Stimulated activated CD4-positive, alpha-beta T cell treated with anti-CD3 and anti-CD28 coated beads, Interleukin-1b, Interleukin-23, amount 100 ng/mL, for 24 hours (primary cell): ENCODE measurements at places on chromosomes 6 and 20.

GRCh38 chr20:52348434-52348833, 156.9 kb upstream of the ZFP64 start:
- no peak for DNase-seq

GRCh38 chr6:89489078-89489477, 56.1 kb downstream of the ANKRD6 start:
- no peak for DNase-seq

DNA sequence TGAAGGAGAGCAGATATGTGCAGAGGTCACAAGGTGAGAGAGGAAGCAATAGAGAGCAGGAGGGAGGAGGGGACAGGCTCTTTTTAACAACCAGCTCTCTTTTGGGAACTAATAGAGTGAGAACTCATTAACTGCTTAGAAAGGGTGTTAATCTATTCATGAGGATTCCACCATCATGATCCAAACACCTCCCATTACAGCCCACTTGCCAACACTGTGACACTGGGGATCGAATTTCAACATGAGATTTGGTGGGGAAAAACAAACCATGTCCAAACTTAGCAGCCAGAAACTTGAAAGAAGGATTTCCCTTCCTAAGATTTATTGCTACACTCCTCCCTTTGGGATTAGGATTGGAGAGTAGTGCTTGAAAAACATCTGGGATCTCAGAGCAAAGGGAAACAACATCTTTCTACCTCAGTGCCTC, 135.5 kb upstream of the PLCB4 start:
- DNase-seq: no peak

DNA sequence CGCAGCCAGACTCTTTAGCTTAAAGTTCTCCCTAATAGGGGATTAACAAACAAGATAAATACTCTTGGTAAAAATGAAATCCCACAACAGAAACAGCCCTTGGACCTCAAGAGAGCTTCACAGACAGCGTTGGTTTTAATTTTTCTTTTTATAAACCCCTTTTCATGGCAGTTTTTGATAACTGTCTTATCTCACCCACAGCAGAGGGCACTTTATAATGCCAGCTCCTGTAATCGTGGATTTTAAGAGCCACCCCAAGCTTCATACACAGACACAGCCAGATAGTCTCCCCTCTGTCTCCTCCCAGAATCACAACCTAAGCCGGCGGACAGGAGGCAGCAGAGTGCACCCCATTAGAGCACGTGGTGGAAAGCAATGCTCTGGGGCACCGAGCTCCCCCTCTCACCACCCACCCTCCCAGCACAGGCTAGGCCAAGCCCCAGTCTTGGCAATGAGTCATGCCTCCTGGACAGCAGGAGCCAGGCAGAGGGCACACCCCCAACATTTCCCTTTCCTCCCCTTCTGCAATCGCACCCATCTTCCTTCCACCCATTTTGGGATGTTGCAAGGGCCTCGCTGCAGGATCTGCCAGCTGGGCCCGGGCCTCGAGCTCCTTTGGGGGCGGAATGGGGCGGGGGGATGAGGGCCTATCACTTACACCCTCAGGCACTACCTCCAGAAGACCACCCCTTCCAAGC, 2.4 kb downstream of the JAG1 start:
- DNase-seq: no peak

GRCh38 chr20:37452236-37452635, 68.8 kb upstream of the NNAT start:
- DNase-seq: no peak

DNA sequence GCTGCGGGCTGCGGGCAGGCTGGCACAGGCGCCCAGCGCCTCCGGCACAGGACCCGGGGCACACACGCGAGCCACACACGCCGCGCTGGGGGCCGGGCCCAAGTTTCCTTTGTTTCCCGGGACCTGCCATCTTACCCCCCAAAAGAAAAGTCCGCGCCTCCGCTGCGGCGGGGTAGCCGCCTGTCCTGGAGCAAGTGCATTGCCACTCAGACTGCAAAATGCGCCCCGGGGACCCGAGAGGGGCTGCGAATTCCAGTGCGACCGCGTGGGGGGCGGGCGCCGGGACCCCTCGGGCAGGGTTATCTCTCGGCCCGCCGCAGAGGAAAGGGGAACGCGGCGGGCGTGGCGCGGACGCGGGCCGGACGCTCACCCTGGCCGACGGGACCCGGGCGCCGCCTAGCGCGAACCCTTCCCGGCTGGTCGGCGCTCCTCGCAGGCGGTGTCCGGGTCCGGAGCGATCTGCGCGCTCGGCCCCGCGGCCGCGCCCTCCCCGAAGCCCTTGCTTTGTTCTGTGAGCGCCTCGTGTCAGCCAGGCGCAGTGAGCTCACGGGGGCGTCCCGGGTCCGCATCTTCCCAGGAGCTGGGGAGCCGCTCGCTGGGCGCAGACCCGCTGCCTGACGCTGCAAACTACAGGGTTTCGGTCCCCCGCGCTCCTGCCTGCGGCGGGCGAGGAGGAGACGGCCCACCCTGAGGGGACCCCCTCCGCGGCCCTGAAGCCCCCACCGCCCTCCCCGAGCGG, 639 bp upstream of the CD24 start:
- DNase-seq: no peak

GRCh38 chr6:30747902-30748769, 3.8 kb upstream of the IER3 start:
- DNase-seq: no peak

DNA sequence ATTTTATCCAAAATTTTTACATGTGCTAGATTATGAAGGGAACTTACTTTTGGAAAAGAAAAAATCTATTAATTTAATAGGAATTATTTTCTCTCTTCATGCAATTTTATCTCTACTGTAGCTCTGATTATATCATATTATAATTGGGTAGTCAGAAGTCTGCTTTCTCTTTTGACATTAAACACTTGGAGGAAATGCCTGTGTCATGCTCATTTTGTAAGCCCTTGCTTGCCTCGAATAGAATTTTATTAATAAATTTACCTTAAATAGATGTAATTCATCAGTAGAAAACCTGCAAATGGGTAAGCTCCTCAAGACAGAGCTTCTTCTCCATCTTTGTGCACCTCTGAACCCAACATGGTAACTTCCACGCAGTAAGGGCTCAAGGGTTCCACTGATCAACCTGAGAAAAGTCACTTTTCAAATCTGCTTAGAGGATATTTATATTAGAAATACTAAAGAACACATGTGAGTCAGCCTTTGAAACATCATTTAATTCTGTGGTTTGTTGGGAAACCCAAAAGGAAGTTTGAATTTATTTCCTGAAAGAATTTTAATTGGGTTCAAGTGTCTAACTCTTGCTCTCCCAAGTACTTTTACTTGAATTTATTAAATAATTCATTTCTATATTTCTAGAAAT, 266.0 kb downstream of the ALDH8A1 start:
- no peak for DNase-seq

DNA sequence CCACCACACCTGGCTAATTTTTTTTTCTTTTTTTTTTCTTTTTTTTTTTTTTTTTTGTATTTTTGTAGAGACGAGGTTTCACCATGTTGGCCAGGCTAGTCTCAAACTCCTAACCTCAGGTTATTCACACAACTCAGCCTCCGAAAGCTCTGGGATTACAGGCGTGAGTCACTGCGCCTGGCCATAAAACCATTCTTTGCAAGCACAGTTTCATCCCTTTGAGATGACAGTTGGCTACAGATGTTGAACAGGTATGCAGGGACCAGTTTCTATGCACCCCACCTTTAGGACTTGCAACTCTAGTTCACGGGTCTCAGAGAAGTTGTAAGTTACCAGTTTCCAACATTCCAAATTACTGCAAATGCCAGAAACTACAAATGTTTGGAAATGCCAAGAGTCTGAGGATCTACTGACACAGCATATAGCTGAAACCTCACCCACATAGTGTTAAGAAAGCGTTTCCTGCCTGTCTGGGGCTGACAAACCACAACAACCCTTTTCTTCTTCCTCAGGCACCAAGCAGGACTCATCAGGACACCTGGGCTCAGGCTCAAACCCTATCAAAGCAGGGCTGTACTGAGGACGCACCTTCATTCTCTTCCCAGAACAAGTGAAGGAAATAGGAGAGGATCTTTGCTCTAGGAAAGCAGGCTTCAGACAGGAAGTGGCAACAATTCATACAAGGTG, 22.9 kb downstream of the ARHGAP18 start:
- no peak for DNase-seq

- no peak for DNase-seq
Measured at GRCh38 chr6:439641-440167, 48.2 kb downstream of the IRF4 start.

GRCh38 chr6:20440296-20440695, 38.6 kb downstream of the E2F3 start:
- no peak for DNase-seq

DNA sequence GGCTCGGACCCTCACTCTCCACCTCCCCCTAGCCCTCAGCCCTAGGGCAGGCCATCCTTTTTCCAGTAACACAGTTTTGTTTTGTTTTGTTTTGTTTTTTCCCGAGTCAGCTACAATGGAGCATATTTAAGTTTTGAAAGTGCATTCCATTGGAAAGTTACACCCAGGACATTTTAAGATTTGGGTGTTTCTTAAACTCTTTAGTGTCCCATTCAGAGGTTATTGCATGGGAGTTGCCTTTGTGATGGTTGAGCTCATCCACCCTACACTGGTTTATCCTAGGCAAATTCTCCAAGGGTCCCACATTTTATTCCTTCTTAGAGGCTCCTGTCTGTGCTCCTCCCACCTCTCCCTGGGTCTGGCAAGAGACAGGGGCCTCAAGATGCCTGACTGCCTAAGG, 58.9 kb downstream of the THBS2 start:
- DNase-seq: no peak

DNA sequence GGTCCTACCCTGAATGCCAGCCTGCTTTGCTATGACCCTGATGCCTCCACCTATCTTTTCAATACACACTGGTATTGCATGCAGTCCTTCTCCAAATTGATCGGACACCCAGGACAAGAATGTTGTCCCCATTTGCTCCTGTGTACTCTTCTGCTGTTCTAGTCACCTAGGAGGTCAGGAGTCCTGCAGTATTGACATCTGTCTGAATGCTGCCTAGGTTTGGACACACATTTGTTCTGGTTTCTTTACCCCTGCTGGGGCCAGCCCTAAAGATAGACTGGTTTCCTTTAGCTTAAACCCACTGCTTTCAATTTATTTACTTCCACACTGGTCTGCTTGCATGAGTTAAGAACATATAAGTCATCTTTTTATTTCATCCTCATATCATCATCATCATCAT, 167.0 kb upstream of the CCN2 start:
- DNase-seq: no peak

GRCh38 chr20:6104493-6105188, 18.2 kb downstream of the FERMT1 start:
- no peak for DNase-seq
